ENCODE measurements at places on chromosomes 7 and 10.

DNA sequence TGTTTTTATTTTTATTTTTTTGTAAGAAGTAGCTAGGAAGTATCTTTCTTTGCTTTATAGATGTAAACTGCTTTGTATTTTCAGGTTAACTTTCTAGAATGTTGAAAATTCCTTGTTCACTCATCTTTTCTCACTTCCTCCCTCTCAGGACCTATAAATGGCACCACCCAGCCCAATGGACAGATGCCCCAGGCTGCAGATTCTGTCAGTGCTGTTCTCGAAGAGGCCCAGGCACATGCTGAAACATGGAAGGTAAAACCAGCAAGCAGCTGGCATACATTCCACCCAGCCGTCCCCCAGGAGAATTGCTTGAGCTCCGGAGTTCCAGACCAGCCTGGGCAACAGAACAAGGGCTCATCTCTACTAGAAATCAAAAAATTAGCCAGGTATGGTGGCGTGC is 47.1 kb upstream of the PDSS1 start:
- no peak for DNase-seq

- DNase-seq, result no peak
These were observed 86.1 kb downstream of the MKI67 start for GRCh38 chr10:128040096-128040495.

- no peak for DNase-seq
These were observed 217.9 kb downstream of the ARHGAP21 start for GRCh38 chr10:24505759-24506158.

GRCh38 chr7:114450431-114450830 is 35.8 kb downstream of the FOXP2 start:
- DNase-seq, result no peak

DNA sequence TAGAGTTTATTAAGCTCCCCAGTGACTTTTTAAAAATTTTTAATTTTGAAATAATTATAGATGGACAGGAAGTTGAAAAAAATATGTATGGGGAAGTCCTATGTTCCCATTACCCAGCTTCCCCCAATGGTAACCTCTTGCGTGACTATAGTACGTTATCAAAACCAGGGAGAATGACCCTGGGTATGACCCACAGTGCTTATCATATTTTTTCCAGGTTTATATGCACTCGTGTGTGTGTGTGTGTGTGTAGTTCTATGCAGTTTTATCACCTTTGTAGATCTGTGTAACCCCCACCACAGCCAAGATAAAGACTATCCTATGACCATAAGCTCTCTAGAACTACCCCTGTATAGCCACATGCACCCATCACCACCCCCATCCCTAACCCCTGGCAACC is 72.8 kb downstream of the TBXAS1 start:
- DNase-seq, result no peak

DNA sequence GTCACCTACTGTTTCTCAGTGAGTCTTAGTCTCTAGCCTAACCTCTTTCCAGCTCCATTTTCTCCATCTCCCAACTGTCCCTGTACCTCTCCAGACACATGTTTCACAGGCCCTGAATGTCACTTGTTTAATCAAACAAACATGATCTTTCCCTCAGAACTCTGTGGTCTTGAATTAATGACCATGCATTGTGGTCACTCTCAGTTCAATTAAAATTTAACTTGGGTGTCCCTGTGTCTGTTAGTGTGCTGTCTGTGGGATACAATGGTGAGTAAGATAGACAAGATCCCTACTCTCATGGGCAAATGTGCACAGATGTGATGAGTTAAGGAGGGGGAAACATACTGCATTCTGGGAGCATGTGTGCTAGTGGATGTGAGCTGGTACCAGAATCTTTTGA is 65.0 kb downstream of the RBM33 start:
- DNase-seq, result no peak

DNA sequence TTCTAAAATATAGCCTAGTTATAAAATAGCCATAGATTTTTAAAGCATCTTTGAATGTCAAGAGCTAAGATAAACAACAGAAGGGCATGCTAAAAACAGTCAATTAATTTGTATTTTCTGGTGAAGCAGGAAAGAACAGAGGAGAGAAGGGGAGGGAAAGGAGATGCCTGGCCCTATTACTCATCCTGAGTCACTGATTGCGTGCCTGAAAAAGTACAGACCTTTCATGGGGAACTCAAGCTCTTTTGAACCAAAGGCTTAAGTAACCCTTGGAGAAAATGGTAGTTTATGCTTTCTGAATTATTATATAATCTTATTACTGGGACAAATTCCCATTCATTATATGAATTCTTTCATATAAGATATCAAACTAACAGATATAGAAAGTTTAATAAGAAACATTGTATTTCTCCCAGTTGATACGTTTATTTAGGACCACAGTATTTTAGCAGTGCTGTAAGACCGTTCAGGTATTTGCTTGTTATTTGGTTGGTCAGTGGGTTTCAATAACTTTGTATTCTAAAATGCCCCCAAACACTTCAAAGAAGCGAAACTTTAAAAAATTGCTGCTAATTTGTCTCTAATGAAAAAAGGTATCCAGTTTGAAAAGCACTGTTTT is 151.3 kb downstream of the HGF start:
- DNase-seq, result no peak

GRCh38 chr10:10233229-10233628 is 784.4 kb upstream of the CELF2 start:
- no peak for DNase-seq

GRCh38 chr10:7750222-7750621 is 37.6 kb downstream of the KIN start:
- DNase-seq, result no peak

DNA sequence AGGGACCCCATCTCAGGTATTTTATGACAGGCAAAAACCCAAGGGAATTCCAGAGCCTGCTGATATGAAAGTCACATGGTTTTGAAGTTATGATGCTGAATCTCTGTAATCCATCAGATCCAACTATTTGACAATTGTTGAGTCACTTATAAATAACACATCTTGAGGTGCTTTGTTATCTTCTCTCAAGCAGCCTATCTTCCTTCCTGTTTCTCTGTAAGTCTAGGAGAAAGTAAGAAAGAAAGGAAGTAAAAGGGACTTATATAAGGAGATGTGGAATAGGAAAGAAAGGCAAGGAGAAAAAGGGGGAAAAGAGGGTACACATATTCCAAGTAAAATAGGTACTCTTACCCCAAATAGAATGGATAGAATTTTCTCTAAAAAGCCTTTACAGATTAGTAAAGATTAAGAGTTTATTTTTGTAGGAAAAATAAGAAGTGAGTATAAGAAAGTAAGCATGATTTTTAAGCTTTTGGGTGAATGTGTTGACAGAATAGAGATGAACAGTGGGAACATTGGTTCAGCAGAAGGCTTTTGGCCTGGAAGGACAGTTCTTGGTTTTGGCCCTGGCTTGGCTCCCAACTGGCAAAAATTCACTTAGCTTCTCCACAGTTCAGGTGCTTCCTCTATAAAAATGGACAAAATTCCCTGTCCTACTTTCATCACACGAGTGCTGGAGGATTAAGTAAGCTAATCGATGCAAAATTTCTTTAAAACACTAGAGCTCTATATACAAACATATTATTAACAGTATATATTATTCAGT is 39.6 kb upstream of the ANK3 start:
- no peak for DNase-seq

- DNase-seq, result no peak
These were observed 6.9 kb downstream of the C10orf62 start for GRCh38 chr10:97596101-97597082.

GRCh38 chr7:32150039-32150438 is 79.8 kb upstream of the PDE1C start:
- no peak for DNase-seq

- no peak for DNase-seq
These were observed 1.7 kb downstream of the GPR158 start for GRCh38 chr10:25176421-25176968.

- no peak for DNase-seq
These were observed 966.8 kb downstream of the LRMDA start for GRCh38 chr10:76398043-76398710.

DNA sequence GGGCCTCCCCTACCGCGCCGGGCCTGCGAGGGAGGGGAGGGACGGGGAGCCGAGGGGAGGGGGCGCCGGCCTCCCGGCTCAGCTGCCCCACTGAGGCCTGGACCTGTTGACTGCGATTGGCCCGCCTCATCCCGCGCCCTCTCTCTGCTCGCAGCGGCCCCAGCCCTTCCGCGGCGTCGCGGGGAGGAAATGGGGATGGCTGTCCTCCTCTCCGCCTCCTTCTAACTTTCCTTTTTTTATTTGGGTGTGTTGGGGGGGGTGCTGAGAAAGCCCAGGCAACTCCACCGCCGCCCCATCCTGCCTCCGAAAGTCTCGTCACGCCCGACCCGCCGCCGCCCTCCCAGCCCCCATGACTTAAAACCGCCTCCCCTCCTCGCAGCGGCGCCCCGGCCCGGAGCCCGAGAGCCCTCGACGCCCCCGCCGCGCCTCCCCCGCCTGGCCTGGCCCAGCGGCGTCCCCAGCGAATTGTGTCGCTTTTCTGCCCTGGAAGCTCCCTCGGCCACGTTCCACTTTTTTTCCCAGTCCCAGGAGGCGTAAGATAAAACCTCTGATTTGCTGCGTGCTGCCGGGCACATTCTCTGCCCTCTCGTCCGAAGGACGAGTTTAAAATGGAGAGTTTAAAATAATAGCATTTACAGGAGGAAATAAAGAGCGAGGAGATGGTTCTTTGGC is 842 bp upstream of the SKIDA1 start:
- DNase-seq, result peak; percentile 80

DNA sequence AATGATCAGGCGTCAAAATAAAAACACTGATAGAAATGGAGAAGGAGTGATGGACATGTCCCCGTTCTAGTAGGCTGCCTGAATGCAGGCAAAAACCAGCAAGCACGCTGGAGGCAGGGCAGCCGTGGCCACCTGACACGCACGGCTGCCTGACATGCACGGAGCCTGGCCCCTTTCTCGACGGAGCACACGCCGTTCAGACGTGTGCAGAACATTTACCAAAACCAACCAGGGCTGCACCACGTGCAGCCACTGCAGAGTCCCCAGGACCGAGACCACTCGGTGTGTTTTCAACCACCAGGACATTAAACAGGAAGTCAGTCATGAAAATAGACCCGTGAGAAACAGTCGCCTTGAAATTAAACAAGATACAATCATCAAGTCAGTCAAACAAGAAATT is 61.9 kb upstream of the NKX6-2 start:
- DNase-seq, result peak; percentile 34

- no peak for DNase-seq
These were observed at the start of gene ITGA8 for GRCh38 chr10:15719899-15720634. Gene ITGA8 (minus strand): TSS chr10:15719922. CDS start chr10:15719771, 151 bp downstream.

DNA sequence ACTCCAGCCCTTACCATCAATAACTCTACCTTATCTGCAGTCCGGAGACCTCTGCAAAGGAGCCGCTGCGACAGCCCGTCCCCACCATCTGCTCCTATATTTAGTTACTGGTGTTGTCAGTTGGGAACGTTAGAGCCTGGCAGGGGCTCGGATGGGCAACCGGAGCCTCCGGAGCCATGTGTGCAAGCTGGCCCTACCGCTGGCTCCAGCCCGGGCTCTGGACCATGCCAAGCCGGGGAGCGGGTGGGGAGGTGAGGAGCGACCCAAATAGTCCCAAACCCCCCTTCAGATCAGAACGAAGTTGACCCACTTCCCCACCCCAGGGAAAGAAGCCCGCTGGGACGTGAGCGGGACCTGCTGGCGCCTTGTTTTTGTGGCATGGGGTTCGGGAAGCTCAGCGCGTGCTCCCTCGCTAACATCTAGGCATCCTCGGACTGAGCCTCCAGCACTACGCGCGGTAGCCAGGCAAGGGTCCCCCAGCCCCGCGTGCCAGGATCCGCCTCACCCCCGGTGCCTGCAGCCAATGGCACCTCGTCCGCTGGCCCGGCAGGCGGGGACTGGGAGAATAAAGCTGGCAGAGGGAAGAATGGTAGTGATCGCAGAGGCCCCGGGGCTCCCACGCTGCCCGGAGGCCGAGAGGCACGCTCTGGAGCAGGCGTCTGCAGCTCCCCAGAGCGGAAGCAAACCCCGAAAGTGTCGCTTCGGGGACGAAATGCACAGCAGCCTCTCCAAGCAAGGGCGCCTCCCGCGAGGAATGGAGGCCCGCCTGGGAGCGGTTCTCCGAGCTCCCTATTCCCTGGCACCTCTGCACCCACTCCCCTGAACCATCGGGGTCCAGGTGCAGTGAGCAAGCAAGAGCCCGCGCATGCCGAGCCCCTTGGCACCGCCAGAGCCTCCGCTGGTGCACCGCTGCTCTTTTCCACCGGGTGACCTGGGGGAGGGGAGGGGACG is 679 bp downstream of the LRRC20 start:
- peak; percentile 75 for DNase-seq
